ENCODE measurements at places on chromosomes 2 and 18. TPM values are rescaled to one million over a fixed set of nuclear protein-coding genes. Genes with fewer than 3 reads are reported as not detected.

DNA sequence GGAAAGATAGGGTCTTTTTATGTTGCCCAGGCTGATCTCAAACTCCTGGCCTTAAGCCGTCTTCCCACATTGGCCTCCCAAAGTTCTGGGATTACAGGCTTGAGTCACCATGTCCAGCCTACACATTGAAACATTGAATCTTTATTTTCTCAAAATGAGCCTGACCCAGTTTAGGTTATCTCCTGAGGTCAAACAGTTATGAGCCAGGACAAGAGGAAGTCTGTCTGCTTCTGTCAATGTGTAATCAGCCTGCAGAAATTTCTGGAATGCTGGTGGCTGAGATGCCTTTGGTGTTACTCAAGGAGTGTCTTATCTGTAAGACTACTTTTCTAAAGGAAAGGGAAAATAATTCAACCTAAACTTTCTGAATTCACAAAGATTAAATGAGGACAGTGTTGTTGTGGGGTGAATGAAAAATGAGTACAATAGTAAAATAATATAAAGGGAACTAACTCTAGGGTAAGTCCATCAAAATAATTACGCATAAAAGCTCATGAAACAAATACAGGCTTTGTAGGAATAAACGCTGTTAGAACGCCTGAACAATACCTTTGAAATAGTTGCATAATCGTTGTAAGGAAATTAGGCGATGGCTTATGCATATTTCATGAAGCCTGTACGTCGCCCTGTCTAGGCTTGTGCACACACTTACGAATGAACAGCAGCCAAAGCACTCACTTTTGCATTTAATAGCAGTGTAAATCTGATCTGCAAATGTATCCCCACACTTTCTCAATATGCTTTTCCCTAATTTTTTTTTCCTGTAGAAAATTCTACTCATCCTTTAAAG, 260.8 kb downstream of the RDH14 start:
- DNase-seq = peak; percentile 92

GRCh38 chr2:162821176-162821575, 17.4 kb downstream of the KCNH7 start:
- DNase-seq = peak; percentile 20

DNA sequence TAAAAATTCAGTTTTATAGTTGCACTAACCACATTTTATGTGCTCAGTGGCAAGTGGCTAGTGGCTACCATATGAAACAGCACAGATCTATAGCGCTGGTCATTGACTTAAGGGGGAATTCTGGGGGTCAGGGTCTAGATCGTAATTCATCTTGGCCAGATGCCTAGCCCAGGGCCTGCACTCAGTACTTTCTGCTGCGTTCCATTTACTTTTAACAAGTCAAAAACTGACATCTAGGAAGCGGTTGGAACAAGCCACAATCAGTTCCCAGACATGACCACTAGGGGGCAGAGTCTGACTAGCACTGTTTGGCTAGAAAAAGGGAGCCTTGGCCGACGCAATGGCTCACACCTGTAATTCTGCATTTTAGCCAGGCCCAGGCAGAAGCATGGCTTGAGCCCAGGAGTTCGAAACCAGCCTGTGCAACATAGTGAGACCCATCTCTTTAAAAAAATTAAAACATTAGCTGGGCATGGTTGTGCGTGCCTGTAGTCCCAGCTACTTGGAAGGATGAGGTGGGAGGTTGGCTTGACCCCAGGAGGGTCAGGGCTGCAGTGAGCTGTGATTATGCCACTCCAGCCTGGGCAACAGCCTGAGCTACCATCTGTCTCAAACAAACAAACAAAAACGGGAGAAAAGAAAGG, 9.0 kb upstream of the TMBIM1 start:
- DNase-seq = peak; percentile 80

The POTEC gene
- not detected for total RNA-seq

The SCG2 gene
- 4.6 TPM for total RNA-seq

DNA sequence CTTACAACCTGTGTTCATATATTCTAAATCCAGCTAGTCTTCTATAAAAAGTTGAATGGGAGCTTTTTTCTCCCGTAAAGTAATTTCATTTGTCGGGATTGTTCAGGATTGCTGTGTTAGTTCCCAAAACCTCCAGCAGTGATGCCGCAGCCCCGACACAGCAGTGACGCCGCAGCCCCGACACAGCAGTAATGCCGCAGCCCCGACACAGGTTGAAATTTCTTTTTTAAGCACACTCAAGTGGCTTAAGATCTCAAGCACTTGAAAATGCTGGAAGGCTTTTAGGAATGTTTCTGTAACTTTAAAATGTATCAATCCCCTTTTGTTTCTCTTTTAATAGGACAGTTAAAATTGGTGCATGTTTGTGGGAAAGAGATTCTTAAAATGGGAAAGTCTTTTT, 145.4 kb downstream of the DCDC2C start:
- no peak for DNase-seq

DNA sequence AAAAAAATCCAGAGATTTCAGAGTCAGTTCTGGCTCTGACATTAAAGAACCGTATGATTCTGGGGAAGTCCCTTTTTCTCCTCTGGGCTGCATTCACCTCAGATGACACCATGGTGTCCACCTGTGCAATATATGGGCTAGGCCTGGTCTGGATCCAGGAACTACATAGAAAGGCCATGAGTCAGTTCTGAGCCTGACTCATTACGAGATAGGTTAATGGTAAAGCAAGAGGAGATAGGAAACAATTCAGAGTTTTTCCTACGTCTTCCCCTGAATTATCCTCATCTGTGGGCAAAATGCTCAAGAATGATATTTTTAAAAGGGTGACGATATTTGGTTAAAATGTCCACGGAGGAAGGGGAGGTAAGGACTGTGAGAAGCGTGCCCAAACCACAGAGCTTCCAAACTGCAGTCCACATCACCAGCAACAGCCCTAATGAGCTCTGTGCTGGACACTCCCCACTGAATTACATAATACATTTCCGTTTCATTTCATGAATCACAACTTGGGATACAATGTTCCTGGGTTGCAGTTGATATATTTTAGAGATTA, 180.1 kb upstream of the OSR1 start:
- peak; percentile 99 for DNase-seq

DNA sequence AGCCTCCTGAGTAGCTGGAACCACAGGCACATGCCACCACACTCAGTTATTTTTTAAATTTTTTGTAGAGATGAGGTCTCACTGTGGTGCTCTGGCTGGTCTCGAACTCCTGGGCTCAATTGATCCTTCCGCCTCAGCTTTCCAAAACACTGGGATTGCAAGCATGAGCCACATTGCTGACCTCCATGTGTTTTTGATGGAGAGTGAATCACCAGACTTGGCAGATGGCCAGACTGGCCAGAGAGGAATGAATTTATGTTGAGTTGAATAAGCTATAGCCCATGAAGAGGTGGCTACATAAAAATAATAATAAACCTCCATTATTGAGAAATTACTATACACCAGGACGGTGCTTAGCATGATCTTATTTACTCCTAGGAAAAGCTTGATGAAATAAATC, 91.5 kb downstream of the MREG start:
- peak; percentile 75 for DNase-seq

- no peak for DNase-seq
Measured at GRCh38 chr18:78790511-78790910, 189.1 kb upstream of the SALL3 start.

- DNase-seq = peak; percentile 28
Measured at GRCh38 chr18:32576296-32576916, 105.7 kb upstream of the GAREM1 start.

The RAB6C gene
- total RNA-seq = not detected

The MYL12B gene
- total RNA-seq = 353 TPM

GRCh38 chr2:153986488-153987229, 114.9 kb downstream of the GALNT13 start:
- peak; percentile 76 for DNase-seq

The GCG gene
- not detected for total RNA-seq

DNA sequence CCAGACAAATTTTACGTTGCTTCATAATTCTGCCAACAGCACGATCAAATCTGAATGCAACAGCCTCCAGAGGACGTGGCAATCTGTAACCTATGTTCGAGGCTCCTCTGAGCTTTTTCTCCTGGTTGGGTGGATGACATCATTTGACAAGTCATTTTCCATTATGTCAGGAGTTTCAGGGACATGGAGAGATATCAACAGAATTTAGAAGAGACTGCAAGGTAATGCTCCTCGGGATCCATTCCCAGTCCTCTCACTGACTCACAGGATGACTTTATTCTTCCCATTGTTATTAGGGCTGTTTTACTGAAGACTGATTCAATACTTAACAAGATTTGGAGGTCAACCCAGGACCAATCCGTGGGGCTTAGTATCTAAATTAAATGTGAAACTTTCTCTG, 72.5 kb upstream of the RNF152 start:
- DNase-seq = no peak

- no peak for DNase-seq
Measured at GRCh38 chr18:32480581-32480980, 9.9 kb upstream of the GAREM1 start.

DNA sequence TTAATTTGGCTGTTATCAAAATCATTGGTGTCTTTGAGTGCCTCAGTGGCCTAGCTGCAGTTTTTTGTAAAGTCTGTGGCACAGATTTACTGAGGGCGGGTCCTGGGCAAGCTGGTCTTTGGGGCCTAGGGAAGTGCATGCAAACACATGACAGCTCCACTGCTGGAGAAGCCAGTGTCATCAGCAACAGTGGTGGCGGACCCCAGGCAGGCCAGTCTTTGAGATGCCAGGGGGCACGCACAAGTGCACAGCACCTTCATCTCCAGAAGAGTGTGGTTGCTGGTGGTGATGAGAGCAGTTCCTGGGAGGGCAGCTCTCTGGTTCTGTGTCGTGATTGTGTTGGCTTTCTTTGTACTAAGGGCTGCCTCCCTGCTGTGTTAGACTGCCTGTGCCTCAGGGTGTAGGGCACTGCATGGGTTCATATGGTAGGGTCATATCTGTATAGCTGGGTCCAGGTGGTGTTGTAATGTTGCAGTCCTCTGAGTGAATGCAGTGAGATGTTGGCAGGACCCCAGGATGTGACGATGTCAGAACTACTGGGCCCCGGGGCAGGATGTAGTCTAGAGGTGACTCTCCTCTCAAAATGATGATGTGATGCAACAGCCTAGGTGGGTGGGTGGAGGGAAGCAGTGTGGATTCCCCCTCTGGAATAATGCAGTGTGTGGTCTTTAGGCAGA, 646.7 kb upstream of the CDH2 start:
- DNase-seq = peak; percentile 25

The TDRD15 gene
- total RNA-seq = not detected

The DDX18 gene
- total RNA-seq = 140 TPM

DNA sequence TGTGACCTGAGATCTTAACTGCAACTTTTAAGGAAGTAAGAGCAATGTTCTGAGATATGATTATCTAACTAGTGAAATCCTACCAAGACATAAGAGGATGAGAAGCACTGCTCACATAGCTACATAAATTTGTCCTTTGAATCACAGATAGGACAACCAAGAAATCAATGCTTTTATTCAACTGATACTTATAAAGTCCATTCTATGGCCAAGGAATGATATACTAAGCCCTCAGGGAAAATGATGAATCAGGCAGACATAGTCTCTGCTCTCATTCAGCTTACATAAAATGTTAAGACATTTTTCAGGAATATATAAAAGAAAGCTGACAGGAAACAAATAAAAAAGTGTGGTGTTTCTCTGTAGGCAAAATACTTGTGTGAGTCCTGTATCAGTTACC, 39.1 kb downstream of the PGAP1 start:
- no peak for DNase-seq

The ALPP gene
- not detected for total RNA-seq

The PTCD3 gene
- 84.8 TPM for total RNA-seq

DNA sequence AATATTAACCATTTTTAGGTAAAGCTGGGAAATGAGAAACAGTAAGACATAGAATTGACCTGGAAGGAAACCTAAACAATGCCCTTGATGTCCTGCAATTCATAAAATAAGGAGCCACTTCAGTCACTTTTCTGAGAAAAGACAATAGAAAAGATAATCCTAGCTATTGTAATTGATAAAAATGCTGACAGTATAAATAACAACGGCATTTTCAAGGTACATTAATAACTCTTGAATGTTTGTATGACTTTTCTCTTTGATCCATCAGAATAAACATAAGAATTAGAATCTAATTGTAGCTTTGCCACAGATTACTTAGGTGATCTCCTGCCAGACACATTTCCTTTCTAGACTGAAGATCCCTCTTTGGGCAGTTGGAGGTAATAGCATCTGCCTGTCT, 719.5 kb downstream of the SLC4A3 start:
- DNase-seq = no peak

DNA sequence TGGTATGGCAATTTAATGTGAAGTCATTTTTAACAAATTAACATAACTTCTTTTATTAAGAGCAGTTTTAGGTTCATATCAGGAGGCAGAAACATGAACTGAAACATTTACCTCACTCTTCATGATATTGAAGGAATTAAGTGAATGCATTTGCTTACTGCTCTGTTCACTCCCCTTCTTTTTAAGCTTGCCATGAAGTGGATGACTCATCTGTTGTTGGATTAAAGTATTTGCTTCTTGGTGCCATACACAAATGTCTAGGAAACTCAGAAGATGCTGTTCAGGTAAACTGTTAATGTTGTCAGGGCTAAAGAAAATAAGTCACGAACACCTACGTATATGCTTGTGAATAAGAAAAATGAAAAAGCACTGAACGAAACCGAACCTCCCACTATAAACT, 10.2 kb upstream of the CABYR start:
- DNase-seq = no peak

GRCh38 chr18:69102959-69103358, 297.7 kb upstream of the DOK6 start:
- peak; percentile 11 for DNase-seq

The UGT1A7 gene
- total RNA-seq = not detected

GRCh38 chr2:180291060-180291459, 284.0 kb upstream of the CWC22 start:
- DNase-seq = peak; percentile 84

- no peak for DNase-seq
Measured at GRCh38 chr2:42851186-42851585, 58.8 kb upstream of the HAAO start.

DNA sequence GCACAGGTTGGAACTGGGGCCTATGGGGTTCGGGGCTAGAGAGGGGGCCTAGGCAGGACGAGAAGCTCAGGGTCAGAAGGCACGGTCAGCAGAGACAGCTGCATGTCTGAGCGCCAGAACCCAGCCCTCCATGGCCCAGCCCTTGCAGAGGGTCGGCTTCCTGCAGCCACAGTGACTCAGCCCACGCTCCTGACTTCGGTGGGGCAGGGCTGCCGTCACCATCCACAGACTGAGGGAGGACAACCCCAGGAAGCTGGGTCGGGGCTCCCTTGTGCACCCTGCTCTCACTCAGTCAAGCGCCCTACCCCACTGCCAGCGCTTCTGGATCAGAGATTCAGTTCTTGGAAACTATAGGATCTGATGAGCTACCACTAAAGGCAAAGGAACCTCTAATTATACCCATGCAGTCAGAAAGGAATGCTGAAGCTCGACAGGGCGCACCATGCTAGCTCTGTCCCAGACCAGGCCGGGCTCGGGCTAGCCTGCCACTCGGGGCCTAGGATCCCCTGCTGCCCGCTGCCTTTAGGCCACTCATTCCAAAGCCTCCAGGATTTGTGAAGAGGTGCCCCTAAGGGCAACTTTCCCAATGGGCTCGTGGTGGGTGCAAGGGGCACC, 3.0 kb downstream of the ACTR1B start:
- DNase-seq = no peak

GRCh38 chr2:56099963-56100362, 83.8 kb upstream of the CCDC85A start:
- DNase-seq = no peak

The NAT8 gene
- total RNA-seq = not detected
